ENCODE measurements at places on chromosomes 3 and 15.

DNA sequence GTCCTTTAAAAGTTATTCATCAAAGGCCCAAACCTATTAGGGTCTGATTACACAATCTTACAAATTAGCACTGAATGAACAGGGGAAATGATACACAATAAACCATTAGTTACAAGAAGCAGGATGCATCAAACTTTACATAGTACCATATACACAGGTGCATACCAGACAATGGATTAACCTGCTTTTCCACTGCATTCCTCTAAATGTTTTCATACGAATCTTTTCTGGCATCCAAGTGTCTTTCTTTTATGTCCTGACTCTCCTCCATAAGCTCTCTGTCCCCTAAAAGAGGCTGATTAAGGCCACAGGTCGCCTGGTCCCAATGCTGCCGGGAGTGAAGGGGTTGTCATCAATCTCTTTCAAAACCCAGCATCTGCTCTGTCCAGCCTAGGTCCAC, 11.4 kb downstream of the FBN1 start:
- no peak for DNase-seq

DNA sequence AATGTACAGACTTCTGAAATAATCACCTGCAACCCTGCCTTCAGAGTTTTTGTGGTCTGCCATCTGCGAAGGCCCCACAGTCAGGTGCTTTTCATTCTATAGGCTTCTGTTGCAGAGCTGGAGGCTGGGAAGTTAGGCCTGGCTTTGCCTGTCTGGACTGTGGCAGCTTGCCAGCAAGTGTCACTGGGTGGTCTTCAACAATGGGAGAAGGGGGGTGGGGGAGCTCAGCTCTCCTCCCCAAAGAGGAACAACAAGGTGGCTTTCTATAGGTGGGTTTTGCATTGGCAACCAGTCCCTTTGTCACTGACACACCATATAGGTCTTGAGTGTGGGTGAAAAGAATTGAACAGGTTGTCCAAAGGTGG, 7.3 kb downstream of the BOC start:
- no peak for DNase-seq

DNA sequence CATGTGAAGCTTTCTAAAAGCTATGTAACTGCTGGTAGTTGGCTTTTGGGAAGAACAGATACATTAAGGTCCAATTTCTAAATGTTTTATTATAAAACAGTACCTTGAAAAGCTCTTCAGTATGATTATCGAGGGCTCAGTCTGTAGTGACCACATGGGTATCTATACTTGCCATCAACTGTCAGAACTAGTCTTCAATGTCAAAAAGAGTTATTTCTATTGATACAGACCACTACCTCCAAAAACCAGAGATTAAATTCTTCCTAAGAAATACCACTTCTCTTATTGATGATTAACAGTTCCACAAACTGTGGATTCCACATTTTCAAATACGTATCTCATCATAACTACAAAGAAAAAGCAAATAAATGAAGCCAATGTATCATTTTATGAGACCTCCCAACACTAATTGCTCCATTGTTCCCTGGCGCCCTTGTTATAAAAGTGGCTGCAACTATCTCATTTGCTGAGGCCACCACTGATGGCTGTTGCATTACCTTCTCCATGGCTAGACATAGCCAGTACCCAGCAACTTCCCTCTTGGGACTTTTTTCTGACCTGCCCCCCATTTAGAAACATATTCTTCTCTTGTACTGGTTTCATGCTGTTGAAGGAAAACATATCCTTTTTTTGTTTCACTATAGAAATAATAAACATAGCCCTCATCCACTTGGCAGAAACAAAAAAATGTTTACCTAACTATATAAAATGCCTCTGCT, 33.9 kb upstream of the MBNL1 start:
- no peak for DNase-seq

GRCh38 chr3:193148688-193149473, 92.1 kb upstream of the PLAAT1 start:
- no peak for DNase-seq

DNA sequence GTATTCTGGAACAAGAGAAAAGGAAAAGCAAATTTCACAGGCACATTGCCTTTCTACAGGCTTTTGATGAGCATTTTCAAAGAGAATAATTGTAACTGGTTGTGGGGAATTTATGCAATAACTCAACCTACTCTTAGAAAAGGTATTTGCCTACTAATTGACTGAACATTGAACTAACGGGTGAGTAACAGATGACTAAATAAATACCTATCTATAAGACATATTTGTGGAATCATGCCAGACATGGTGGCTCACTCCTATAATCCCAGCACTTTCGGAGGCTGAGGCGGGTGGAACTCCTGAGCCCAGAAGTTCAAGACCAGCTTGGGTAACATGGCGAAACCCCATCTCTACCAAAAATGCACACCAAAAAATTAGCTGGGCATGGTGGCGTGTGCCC, 367.7 kb downstream of the CGGBP1 start:
- DNase-seq, result no peak

DNA sequence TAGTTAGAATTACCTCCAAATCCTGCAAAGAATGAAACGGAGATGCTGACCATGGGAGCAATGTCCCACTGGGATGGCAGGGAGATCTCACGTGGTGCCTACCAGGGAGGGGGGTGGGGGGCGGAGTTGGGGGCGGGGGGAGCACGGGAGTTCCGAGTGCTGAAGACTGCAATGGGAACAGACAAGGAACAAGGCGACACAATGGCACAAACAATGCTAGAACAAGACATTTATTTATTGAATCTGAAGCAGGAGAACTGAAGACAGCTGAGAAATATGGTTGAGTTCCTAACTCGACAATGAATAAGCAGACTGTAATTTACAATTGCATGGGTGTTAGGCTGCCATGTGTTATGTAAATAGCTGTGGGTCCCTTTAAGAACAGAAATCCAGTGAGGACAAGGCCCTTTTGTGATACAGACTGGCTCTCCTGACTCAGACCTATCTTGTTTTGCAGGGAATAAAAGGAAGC, 91.2 kb downstream of the AQP9 start:
- peak; percentile 96 for DNase-seq

DNA sequence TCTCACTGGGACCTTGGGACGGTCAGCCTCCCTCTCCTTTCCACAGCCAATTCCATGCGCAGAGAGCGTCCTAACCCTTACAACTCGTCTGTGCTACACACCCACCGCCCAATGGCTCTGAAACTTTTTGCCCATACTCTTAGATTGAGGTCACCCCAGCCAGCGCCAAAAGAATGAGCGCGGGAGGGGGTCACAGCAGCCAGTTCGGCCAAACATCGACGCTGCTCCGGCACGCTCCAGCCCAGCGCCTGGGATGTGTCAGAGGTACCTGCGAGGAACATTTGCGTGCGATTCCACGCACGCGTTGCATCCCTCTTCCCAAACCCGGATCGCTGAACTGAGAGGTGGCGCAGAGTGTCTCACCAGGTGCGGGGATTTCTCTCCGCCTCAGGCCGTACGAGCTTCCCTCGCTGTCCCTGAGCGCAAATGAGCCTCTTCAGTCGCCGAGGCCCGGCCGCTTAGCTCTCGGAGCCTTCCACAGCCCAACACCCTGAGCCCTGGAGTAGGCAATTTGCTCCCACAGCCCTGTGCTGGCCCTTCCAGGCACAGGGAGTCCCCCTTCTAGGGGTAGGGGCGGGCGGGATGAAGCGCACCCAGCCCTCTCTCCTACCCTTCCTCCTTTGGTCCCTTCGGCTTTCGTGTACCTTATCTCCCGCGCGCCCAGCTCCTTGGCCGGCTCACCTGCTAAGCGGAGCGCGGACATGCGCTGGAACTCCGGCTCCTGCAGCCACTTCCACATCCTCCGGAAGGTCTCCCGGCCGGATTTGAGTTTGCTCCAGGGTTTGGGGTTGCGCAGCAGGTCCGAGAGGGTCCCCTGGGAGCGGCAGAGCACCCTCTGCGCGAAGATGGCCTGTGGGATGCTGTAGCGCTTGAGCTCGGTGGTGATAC, 1.8 kb downstream of the ONECUT1 start:
- no peak for DNase-seq
